Hepatocyte (in vitro differentiated cells): ENCODE measurements at places on chromosomes 6 and 20.

DNA sequence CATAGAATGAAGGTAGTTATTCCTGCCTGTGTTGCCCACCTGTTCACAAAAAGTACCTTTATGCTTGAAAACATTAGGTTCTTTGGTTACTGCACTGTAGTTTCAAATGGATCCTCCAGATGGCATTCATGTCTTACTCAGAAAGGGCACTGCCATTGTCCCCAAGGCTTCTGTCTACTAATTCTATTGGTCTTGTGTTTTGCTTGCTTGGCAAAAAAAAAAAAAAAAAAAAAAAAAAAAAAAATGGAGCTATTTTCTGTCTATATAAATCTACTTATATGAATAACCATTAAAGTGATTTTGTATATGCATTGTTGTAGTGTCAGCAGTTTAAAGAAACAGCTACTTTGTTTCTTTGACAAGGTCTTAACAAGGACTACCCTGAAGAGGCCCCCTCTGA lies 12.7 kb upstream of the EFHC1 start:
- peak; percentile 49 for DNase-seq

- DNase-seq, result no peak
These were observed 622.9 kb downstream of the UTRN start for GRCh38 chr6:144908004-144908403.

- no peak for DNase-seq
These were observed 792.9 kb downstream of the EYS start for GRCh38 chr6:64914124-64914523.

GRCh38 chr6:11424395-11425034 lies 113.0 kb upstream of the TMEM170B start:
- DNase-seq, result no peak

- DNase-seq, result no peak
These were observed 30.3 kb downstream of the UTRN start for GRCh38 chr6:144315226-144315980.

- no peak for DNase-seq
These were observed 536.8 kb upstream of the JAG1 start for GRCh38 chr20:11210611-11211010.

DNA sequence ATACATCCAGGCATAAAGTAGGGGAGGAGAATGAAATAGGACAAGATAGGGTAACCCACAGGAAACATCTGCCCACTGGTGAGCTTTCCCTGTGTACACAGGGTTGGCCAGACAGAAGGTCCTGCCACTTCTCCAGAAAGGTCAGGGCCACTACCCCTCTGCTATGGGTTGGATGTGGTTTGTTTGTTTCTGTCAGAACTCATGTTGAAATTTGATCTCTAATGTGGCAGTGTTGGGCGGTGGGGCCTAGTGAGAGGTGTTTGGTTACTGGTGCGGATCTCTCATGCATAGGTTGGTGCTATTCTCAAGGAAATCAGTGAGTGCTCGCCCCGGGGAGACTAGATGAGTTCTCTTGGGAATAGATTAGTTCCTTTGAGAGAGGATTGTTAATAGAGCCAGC lies 15.6 kb upstream of the MAS1 start:
- DNase-seq, result no peak

GRCh38 chr6:487956-488355 lies 96.4 kb downstream of the IRF4 start:
- DNase-seq, result no peak

DNA sequence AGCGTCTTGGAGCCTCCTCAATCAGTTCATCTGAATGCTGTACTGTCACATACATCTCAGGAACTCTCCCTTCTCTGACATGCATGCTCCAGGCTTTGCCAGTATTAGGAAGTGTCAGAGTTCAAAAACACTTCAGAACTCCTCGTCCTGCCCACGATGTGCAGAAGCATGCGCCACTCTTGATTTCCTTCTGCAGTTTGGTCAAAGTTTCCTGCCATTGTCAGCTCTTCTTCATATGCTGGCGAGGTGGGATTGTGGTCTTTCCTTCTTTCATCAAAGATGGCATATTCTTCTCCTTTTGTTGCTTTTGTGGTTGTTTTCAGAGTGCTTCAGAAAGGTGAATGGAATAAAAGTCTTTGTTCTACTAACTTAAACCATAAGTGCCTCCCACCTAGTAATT lies 21.0 kb downstream of the SLC13A3 start:
- no peak for DNase-seq

- DNase-seq, result no peak
These were observed 48.2 kb upstream of the BEND6 start for GRCh38 chr6:56906752-56907151.

GRCh38 chr6:170030821-170031471 lies 259.9 kb downstream of the DLL1 start:
- DNase-seq, result peak; percentile 53

DNA sequence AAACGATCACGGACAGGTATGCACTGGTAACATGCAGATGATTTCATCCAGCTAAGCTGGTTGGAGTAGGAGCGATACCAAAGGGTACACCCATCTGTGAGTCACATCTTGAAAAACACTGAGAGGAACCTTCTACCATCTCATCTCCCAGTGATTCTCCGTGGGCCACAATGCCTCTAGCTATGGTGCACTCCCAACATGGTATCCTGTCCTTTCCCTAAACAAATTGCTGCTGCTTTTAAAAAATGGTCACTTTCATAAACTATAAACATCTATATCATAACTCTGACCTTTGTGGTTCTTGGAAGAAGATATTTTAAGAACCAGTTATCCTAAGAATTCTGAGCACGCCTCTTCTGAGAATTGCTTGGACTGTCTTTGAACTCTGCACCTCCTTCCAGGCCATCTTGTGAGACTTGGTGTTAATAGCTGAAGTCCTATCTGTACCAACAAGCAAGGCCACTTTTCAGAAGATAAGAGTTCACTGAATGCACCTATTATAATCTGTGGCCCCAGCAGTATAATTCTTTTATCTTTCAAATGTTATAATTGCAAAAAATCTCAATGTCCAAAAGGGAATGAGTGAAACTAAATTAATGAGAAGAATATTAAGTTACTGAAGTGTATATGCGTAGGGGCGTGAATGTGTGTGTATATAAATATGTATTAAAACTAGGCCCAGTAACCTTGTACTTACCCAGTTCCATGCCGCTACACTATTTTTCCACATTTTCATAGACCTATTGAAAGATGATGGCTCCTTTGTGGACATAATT lies 70.5 kb upstream of the TPD52L1 start:
- DNase-seq, result no peak

- no peak for DNase-seq
These were observed 292.5 kb downstream of the PRKN start for GRCh38 chr6:162435071-162435470.

DNA sequence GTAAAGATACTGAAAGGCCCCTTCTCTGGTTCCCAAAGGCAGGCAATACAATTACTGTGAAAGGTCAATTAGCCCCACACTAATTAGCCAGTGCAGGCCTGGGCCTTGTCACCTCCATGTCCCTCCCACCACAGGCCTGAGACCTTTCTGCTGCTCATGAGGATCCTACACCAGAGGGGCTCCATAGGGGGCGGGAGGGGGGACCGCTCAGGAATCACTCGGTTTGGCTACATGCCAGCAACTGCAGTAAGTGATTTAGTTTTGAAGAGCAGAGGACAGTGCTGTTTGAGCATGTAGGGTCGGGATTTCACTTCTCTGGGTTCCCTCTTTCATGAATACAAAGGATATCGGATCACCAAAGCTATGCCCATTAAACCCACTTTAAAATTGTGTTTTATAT lies 455.6 kb downstream of the PRKN start:
- DNase-seq, result no peak

DNA sequence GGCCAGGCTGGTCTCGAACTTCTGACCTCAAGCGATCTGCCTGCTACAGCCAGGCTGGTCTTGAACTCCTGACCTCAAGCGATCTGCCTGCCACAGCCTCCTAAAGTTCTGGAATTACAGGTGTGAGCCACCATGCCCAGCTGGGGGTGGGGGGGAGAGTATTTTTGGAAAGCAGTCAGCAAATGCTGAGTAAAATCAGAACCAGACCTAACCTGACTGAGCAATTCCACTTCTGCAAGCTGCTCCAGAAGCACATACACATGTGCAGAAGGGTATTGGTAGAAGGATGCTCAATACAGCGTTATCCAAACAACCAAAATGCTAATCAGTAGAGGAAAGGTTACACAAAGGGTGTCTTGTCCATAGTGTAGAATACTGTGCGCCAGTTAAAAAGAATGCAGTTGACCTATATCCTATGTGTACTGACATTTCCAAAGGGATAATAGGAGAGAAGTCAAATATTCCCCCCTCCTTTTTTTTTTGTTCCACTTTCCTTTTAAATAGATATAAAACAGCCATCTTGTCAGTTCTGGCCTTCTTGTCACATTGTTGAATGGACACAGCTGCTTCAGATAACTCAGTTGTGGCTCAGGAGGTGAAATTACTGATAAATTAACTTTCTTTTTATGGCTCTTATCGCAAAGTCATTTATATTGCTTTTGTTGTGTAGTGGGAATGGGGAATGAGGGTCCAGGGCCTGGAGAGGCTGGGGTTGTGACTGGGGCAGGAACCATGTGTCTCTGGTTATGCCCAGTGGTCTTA lies 74.6 kb downstream of the DTD1 start:
- DNase-seq, result no peak

- no peak for DNase-seq
These were observed 8.1 kb downstream of the LRFN2 start for GRCh38 chr6:40579101-40579500.

- DNase-seq, result no peak
These were observed 15.2 kb downstream of the TAF4 start for GRCh38 chr20:62050166-62051120.

- DNase-seq, result no peak
These were observed 134.1 kb downstream of the FOXO3 start for GRCh38 chr6:108694816-108695215.

GRCh38 chr20:48827855-48828733 lies at the start of gene PREX1:
Gene PREX1 (minus strand): TSS chr20:48827999. CDS start chr20:48827860, 139 bp downstream.
- DNase-seq, result peak; percentile 80

- DNase-seq, result no peak
These were observed 249.8 kb upstream of the JARID2 start for GRCh38 chr6:14995966-14996602.

- no peak for DNase-seq
These were observed 85.0 kb downstream of the FNDC1 start for GRCh38 chr6:159254186-159254585.

- no peak for DNase-seq
These were observed 30.4 kb downstream of the PREX1 start for GRCh38 chr20:48797275-48797825.

GRCh38 chr20:40980828-40981310 lies 47.8 kb upstream of the TOP1 start:
- DNase-seq, result no peak

DNA sequence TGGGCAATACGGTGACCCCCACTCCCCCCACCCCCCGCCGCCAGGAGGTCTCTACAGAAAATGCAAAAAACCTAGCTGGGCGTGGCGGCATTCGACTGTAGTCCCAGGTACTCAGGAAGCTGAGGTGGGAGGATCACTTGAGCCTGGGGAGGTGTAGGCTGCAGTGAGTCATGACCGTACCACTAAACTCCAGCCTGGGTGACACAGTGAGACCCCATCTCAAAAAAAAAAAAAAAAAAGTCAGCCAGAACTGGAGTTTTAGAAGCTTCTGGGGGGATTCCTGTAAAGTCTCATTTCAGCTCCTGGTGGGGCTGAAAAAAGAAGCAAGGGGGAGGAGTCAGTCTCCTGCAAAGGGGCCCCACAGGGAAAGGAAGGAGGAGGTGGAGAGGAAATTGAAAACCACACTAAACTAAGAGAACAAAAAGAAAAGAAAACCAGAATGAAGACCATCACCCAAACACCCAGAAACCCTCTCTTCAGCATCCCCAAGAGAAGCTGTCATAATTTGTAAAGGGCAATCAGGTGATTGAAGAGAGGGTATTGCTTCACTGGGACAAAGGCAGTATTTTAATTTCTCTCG lies 50.4 kb downstream of the NOL4L start:
- no peak for DNase-seq

GRCh38 chr6:12968290-12968689 lies 251.7 kb downstream of the PHACTR1 start:
- DNase-seq, result no peak

- DNase-seq, result no peak
These were observed 247.5 kb downstream of the TMEM242 start for GRCh38 chr6:157075549-157076450.

GRCh38 chr6:139378882-139379341 lies 4.5 kb upstream of the CITED2 start:
- DNase-seq, result peak; percentile 62

DNA sequence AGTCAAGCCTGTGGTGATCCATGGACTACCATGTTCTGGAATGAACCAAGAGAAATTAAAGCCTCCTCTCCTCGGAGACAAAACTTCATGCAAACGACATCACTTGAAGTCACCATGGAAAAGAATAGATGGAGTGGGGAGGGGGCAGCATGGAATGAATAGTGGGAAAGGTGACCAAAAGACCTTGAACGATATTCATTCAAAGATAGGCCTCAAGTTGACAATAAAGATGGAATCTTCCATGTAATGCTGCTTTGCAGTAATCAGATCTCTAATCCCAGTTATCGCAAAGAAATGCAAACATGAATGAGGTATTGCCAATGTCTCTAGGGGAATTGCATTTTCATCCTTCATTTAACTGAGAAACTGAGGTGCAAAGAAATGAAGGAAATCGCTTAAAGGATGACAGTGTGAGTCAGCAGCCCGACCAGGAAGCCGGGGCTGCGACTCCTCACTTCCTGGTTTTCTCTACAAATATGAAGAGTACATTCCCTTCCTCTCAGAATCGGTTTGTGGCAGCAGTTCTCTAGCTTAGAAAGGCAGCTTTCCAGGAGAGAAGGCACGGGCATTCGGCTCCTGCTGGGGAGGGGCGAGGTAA lies 65.6 kb upstream of the RREB1 start:
- peak; percentile 52 for DNase-seq

GRCh38 chr6:11522812-11523605 lies 14.5 kb upstream of the TMEM170B start:
- DNase-seq, result no peak

- DNase-seq, result no peak
These were observed 19.8 kb upstream of the ADRM1 start for GRCh38 chr20:62282877-62283503.

- DNase-seq, result no peak
These were observed 1.5 kb downstream of the FAM210B start for GRCh38 chr20:56360133-56360907.

- DNase-seq, result peak; percentile 25
These were observed 31.9 kb downstream of the C6orf89 start for GRCh38 chr6:36917541-36918193.

GRCh38 chr20:35257175-35257909 lies 20.6 kb downstream of the MMP24OS start:
- no peak for DNase-seq
